CD14-positive monocyte (primary cell): ENCODE measurements at places on chromosomes 3 and 15.

DNA sequence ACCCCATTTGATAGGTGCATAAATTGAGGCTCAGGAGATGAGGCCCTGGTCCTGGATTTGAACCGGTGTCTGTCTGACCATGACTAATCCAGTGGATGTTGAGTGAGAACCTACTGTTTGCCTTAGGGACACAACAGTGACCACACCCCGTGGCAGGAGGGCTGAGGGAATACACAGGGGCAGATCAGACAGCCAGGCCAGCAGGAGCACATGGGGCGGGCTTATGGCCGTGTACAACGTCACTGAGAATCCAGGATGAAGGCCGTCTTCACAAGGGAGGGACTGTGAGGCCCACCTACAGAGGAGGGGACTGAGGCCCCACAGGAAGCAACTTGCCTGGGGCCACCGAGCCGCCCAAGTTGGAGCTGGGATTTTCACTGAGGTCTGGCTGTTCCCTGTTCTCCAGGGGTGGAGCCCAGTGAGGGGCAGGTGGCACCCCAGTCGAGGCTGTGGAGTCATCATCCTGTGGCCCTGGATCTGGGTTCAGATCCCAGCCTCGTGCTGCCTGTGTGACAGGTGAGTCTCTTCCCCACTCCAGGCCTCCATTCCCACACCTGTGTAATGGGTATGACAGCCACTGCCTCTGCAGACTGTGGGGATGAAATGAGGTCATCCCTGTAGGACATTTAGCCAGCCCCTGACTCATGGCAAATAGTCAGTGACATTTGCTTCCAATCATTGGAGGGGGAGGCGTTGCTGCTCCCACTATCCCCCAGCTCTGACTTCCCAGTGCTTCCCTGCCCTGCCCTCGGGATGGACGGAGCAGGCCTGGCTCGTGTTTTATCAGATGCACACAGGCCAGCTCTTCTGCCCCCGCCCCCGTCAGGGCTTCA is 6.3 kb upstream of the PLXND1 start:
- DNase-seq = no peak

DNA sequence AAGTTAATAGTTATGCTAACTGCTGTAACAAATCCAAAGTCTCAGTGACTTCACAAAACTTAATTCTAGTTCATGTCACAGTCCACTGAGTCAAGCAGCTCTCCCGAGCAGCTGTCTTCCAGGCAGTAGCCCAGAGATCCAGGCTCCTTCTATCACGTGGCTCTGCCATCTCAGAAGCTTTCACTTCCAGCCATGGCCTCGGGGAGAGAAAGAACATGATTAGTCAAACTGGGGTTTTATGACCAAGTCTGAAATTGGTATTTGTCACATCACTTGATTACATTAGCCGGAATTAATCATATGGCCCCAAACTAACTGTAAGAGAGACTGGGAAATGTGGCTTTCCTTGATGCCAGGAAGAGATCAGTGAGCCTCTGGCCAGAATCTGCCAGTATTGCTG is 70.2 kb upstream of the DGKG start:
- no peak for DNase-seq

DNA sequence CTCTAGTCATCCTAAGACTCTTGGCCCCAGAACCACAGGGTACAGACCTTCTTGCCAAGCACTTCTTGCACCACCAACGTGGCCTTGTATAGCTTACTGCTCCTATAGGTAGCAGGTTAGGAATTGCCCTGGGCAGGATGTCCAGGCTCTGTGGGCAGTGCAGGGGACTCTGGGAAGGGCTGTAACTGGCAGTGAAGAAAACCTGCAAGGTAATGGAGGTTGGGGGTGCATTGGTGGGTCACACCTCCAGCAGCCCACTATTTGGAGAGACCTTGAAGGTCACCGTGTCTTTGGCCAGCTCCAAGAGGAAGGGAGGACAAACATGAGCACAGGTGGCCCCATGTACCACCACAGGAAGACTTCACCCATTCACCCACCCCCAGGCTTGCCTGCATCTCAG is 21.3 kb upstream of the XYLB start:
- DNase-seq = no peak

DNA sequence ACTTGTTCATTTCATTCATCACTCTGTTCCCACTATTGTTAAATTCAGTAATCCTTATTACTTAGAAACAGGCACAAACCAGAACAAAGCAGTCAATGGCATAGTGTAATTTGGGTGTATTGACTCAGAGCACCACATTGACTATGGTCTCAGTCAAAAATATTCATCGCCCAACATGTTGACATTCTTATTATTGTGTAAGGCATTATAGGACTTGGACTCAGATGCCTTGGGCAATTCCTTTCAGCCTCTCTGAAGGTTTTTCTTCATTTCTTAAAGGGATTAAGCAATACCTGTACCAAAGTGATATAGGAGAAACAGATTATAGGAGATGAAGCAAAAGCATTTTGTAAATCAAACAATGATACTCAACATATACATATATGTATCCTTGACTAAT is 114.7 kb upstream of the BHLHE40 start:
- peak; percentile 36 for DNase-seq

DNA sequence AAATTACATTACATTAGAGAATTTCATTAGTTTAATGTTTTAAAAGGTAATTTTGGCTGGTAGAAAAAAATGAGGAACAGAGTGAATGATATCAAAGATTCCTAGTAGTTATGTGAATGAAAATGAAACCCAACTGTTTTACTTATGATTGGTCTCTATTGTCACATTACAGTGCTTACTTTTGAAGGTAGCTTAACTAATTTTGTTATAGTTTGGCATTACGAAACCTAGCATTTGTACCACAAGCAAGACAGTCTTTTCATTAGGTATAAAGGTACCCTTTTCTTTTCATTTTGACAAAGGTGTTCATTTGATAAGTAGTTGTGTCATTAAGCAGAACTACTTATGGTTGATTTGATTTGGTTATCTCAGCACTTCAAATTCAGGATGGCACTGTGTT is 6.9 kb downstream of the SELENOT start:
- no peak for DNase-seq

GRCh38 chr3:15309662-15310335 is 22.6 kb downstream of the SH3BP5 start:
- no peak for DNase-seq

DNA sequence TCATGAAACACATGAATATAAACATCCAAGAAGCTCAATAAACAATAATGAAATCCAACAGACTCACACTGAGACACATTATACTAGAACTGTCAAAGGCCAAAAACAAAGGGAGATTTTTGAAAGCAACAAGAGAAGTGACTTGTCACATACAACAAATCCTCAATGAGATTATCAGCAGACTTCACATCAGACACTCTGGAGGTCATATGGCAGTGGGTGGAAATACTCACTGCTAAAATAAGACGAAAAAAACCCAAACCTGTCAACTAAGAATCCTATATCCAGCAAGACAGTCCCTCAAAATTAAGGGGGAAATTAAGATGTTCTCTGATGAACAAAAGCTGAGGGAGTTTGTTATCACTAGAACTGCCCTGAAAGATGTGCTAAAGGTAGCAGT is 125.4 kb upstream of the MELTF start:
- no peak for DNase-seq

- no peak for DNase-seq
Observed at GRCh38 chr15:27587810-27588209, 511.3 kb downstream of the OCA2 start.

DNA sequence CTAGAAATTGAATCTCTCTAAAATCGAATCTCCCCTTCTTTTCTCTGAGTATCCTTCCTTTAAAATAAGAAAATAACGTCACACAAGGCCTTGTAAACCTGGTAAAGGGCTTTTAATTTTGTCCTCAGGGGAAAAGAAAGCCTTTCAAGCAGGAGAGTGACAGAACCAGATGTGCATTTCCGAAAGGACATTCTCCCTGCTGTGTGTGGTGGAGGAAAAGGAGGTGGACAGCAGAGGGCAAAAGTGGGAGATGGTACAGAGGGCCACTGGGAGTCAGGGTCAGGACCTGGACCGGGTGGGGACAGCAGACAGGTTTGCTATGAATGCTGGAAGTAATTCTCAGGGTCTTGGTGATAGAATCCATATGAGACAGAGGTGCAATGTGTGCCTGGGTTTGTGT is 127.6 kb downstream of the RORA start:
- DNase-seq = no peak

- DNase-seq = no peak
Observed at GRCh38 chr15:29693225-29693624, 129.0 kb downstream of the TJP1 start.

DNA sequence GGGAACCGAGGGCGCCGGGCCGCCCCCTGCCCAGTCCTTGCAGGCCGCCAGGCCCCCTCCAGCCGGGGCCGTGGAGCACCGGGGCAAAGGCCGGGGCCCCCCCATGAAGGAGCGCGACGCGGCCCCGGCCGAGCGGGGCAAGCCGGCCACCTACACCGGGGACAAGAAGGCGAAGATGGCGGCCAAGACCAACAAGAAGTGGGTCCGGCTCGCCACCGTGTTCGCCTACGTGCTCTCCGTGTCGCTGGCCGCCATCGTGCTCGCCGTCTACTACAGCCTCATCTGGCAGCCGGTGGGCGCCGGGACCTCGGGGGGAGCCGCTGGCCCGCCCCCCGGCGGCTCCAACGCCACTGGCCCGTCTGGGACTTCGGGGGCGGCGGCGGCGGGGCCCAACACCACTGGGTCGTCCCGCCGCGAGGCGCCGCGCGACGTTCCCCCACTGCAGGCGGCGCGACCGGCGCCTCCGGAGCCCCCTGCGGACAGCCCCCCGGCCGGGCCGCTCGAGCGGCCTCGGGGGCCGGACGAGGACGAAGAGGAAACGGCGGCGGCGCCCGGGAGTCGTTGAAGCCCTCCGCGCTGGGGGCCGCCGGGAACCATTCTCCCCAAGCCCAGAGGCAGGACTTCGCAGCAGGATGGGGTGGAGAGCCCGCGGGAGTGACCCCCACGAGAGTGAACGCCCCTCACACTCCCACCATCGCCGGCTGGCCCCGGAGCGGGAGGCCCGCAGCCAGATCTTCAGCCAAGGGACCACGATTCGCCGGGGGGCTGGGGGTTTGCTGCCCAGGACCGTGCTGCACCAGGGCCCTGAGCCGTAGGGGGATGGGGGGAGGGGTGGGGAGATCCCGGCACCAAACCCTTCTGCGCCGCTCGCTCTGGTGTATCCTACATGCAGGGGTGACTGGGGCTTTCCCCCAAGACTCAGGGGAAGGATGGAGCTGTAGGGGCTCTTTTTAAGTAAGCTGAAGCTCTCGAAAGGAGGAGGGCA is 753 bp downstream of the INAFM2 start:
- DNase-seq = peak; percentile 19

- DNase-seq = no peak
Observed at GRCh38 chr3:18344306-18345014, 80.7 kb downstream of the SATB1 start.

DNA sequence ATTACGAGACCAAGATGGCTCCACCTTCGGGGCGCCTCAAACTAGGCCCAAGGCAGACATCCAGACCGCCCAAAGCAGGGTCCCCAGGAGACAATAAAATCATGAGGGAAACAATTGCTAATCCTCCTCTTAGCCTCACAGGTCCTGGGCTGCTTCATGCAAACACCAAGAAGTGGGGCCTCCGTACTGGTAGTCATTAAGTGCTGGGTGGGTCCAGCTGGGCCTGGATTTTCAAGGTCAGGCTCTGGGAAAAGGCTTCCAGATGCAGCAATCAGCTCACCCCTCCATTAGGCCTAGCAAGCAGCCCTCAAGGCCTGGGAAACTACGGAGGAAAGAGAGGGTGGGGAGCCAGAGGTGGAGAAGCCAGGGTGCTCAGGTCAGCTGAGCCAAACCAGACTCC is 634 bp downstream of the FBXL22 start:
- no peak for DNase-seq

- DNase-seq = no peak
Observed at GRCh38 chr15:94079459-94079858, 151.9 kb upstream of the MCTP2 start.

DNA sequence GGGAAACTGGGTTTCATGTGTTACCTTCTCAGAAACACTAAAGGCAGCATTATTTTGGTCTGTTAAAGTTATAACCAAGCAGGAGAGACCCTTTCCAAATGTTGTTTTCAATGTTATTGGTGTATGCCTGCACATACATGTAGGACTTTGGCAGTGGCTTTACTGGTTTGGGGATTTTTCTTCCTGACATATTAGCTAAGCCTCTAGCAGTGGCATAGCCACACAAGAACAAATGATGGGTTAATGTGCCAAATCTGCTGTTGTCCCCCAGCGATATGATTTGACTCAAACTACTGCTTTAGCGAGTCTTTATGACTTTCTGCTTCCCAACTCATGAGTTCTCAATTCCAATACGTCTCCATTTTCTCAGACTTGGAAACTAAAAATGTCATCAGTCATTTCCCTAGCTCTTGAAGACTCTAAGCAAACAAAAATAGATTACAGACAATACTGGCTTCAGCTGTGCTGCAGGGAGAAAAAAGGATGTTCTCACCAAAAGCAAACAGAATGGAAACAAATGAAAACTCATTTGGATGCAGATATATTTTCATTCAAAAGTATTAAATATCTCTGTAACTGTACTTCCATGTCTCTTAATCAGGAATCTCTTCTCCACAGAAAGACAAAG is 29.6 kb downstream of the TPM1 start:
- DNase-seq = no peak

DNA sequence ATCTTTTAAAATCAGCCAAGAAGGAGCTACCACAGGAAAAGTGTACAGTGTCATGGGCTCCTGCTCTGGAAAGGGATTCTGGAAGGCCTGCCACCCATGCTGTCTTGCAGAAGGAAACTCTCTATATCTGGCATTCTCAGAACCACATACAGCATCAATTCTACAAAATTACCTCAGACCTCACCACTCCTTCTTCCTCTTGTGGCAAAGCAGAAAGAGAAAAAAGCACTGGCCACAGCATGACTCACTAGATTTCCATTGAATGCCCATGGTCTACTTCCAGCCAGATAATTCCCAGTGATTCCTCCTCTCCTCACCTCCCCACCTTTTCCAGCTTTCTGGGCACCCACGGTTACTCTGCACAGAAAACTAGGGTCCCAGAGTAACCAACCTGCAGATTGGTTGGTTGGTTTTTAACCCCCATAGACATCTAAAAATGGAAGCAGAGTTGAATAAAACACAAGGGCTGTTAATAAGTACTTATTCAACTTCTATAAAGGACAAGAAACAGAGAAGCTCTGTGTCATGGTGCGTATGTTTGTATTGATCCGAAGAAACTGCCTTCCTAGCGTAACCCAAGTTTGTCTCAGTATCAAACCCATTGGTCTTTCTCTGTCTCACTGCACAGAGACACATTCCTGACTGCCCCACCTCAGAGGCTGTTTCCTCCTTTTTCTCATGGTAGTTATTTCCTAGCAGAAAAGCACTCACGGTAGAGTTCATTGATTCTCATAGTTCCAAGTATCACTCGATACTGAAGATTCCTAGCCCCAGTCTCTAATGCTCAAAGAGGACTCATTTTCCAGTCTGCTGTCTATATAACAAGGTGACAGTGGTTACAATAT is 67.7 kb downstream of the LDHAL6B start:
- DNase-seq = peak; percentile 19

GRCh38 chr3:171293142-171293782 is 166.9 kb downstream of the TNIK start:
- DNase-seq = no peak

DNA sequence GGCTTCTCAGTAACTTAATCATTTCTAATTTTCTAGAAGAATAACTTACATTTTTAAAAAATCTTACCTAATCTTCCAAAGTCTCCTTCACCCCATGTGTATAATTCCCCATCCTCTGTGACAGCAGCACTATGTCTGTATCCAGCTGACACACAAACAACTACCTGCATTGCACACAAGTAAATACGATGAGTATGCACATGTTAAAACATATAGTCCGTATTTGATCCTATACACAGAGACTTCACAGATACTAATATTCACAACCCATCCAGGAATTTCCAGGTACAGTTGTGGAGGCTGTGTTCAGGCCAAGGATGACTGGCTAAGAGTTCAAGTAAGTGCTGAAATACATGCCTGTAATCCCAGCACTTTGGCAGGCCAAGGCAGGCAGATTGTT is 78.6 kb downstream of the HERC1 start:
- DNase-seq = no peak
